Thoracic aorta (tissue), 2 donors: ENCODE measurements at places on chromosomes 16 and 17.

DNA sequence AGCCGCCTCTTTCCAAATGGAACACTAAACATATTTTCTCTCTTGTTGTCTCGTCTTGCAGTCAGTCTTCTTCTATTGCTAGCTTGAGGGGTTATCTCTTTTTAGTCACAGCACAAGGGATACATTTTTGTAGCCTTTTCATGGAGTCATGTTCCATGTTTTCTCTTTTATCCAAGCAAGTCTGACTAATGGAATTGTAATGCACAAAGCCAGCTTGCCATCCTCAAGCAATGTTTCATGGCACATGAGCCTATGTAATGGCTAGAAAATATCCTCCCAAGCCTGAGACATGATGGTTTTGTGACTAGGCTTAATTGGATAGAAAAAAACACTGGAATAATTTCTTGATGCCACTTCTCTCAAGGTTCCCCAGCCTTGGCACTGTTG is 414.6 kb upstream of the GOT2 start:
- DNase-seq: no peak

- DNase-seq: no peak
Measured at GRCh38 chr16:12850186-12850585, 46.5 kb upstream of the CPPED1 start.

GRCh38 chr17:49316889-49317675 is 45.0 kb downstream of the ZNF652 start:
- DNase-seq: no peak

DNA sequence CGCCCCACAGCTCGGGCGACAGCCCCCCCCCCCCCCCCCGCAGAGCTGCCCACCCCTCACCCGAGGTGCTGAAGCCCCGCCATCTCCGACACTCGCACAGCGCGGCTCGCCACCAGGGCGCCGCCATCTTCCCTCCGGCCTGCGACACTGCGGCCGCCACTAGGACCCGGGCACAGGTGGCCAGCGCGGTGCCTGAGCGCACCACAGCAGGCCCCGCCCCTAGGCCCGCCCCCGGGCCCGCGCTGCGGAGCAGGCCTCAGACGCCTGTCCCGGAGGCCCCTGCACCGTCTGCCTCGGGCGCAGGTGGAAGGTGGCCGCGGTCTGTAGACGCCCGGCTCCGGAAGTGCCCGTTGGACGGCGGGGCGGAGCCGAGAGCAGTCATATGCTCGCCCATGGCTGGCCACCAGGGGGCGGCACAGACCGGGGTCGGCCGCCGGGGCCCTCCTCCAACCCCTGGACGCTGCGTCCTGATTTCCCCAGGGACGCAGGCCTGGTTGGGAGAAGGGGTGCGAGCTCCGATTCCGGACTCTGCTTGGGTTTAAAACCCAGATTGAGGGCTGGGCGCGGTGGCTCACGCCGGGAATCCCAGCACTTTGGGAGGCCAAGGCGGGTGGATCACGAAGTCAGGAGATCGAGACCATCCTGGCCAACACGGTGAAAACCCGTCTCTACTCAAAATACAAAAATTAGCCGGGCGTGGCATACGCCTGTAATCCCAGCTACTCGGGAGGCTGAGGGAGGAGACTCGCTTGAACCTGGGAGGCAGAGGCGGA is at the start of gene MRPL38:
Gene MRPL38 (minus strand): TSS at position 136 of the 773 bp plus-strand sequence. CDS start 9 bp downstream, at position 127.
- peak; percentile 62 for DNase-seq

DNA sequence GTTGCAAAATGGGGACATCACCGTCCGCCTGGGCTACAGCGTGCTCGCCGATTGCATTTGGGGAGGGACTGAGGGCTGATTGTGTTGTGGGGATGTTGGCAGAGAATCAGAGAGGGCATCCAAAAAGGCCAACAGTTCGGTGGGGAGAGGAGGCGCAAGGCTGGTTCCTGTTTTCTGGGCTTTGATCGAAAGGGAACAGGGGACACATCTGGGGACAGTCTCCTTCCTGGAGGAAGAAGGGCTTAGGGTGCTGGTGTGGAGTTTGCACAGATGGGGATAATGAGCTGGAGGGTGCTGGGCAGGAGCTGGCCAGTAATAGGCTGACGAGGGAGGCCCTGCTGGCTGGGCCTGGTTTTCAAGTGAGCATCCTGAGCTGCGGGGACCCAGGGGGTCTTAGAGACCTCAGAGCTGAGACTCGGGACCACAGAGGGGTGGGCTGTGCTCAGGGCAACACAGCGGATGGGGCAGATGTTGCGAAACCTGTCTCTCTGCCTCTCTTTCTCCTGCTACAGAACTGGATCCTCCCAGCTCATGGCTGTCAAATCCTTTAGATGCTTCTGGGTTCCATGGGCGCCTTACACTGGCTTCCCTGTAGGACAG is 288.7 kb downstream of the SEC14L1 start:
- no peak for DNase-seq

GRCh38 chr17:68351395-68351794 is 60.1 kb downstream of the ARSG start:
- no peak for DNase-seq

- no peak for DNase-seq
Measured at GRCh38 chr17:79743614-79744013, 12.9 kb downstream of the ENPP7 start.

DNA sequence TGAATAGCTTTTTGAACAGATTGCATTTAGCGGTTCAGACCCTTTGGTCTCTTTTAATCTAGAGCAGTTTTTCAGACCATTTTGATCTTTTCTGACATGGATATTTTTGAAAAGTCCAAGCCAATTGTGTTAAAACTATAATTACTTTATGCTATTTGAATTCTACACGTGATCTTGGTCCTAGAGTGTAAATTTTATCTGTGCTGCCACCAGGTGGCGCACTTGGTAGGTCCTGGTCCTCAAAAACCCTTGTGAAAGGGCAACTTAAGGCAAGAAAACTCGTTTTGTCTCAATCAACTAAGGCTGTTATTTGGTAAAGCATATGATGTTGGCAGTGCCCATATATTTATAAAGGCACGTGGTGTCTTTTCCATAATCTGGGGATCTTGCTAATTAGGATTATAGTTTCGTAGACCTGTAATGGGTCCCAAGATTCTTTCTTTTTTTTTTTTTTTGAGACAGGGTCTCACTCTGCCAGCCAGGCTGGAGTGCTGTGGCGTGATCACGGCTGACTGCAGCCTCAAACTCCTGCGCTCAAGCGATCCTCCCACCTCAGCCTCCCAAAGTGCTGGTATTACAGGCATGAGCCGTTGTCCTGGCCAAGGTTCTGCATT is 43.9 kb upstream of the TEX2 start:
- DNase-seq: no peak

DNA sequence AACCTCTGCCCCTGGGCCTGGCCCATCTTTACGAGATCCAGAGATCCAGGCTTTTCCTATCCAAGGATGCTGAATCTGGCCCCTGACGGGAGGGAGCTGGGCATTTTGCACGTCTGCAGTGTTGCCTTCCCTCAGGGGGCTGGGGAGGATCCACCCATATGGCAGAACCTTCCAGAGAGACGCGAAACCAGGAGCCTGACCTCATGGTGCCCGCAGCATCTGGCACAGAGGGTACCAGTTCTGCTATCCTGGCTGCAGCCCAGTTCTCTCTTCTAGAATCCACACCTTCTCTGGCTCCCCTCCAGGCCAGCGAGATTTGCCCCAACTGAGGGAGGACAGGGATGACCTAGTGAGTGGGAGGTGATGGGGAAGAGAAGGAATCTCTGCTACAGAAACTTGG is 20.5 kb upstream of the ZNF652 start:
- no peak for DNase-seq

DNA sequence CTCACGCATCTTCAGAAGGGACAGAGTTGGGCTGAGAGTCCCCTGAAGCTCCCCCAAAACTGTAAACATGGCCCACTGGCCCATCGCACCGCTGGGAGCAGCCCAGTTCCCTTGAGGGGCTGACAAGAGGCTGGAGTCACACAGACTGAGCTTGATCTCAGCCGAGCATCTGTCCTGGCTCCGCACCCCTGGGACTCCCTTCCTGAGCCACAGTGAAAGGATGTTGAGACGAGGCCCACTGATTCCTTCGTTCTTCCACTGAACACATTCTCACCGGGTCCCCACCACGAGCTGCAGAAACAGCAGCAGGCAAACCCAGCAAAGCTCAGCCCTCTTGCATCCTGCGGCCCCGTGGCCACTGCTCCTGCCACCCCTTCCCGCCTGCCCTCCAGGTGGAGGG is 145.9 kb upstream of the CIBAR2 start:
- no peak for DNase-seq

DNA sequence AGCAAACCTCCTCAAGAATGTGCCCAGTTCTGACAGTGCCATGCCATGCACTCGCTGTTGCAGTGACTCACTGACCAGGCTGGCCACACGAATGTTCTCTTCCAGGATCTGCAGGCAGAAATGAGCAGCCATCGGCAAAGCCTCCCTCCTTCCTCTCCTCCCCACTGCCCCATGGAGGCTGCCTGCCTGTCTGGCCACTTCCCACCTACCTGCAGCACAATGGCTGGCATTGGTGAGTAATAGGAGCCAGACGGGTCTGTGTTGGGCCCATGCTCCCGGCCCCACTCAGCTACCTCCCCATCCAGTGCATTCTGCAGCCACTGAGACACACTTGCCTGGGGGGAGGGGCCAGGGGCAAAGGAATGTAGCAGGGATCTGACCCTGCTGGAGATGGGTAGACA is 2.8 kb upstream of the MATCAP1 start:
- no peak for DNase-seq

- no peak for DNase-seq
Measured at GRCh38 chr17:15398291-15398690, 56.9 kb upstream of the TEKT3 start.

DNA sequence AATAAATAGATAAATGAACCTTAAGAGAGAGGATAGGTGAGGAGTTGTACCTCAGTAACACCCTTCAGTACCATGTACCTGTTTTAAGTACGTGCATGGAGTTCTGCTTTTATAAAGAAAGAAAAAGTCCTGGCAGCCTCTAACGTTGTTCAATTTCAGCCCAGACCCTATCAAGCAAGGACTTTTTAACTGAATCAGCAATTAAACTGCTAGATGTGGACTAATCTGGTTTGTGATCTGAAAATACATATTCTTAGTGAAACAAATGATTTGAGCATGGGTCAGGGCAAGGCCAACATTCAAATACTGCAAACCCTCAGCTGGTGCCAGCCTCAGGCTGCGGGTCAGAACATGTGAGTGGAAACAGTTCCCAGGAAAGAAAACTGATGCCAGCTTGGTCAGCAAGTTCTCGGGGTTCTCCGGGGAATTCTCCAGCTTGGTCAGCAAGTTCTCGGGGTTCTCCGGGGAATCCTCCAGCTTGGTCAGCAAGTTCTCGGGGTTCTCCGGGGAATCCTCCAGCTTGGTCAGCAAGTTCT is 84.5 kb downstream of the MRM3 start:
- DNase-seq: no peak

- DNase-seq: no peak
Measured at GRCh38 chr17:75011401-75012095, 922 bp upstream of the MRPL58 start.

GRCh38 chr16:52964290-52964689 is 88.4 kb downstream of the CHD9NB start:
- DNase-seq: no peak

DNA sequence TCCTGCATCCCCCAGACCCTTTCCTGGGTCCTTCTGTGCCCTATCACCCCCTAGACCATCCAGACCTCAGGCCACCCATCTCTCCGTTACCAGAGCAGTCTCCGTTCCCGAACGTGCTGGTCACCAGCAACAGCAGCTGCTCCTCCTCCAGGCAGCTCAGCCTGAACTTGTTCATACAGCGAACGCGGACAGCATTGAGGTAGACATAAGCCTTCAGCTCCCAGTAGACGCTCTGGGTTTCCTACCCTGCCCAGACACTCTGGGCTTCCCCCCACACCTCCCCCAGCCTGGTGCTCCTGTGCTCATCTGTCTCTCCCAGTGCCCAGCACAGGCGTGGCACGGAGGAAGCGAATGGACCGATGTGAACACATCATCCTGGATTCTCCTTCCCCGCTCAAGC is 41.6 kb upstream of the RNFT1 start:
- no peak for DNase-seq

- DNase-seq: no peak
Measured at GRCh38 chr17:83024218-83024971, 55.0 kb upstream of the METRNL start.

GRCh38 chr16:67115639-67116038 is 5.9 kb downstream of the PHAF1 start:
- DNase-seq: no peak

DNA sequence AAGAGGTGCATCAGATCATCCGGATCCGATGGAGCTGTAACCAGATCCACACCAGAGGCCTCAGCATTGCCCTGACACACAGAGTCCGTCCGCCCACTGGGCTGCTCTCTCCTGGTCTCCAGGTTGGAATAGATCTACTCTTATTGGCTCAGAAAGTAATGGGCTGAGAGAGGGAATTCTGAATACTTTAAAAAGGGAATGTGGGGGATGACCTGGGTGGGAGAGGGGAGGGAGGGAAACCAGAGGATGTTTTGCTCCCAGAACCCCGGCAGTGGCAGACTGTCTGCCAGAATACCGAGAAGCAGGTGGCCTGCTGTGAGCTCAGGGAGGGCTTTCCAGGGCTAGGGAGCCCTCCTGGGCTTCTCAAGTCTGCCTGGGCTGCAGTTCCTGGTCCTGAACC is 126.5 kb downstream of the ENGASE start:
- DNase-seq: no peak

GRCh38 chr16:48317614-48318315 is 67.4 kb downstream of the SIAH1 start:
- no peak for DNase-seq

DNA sequence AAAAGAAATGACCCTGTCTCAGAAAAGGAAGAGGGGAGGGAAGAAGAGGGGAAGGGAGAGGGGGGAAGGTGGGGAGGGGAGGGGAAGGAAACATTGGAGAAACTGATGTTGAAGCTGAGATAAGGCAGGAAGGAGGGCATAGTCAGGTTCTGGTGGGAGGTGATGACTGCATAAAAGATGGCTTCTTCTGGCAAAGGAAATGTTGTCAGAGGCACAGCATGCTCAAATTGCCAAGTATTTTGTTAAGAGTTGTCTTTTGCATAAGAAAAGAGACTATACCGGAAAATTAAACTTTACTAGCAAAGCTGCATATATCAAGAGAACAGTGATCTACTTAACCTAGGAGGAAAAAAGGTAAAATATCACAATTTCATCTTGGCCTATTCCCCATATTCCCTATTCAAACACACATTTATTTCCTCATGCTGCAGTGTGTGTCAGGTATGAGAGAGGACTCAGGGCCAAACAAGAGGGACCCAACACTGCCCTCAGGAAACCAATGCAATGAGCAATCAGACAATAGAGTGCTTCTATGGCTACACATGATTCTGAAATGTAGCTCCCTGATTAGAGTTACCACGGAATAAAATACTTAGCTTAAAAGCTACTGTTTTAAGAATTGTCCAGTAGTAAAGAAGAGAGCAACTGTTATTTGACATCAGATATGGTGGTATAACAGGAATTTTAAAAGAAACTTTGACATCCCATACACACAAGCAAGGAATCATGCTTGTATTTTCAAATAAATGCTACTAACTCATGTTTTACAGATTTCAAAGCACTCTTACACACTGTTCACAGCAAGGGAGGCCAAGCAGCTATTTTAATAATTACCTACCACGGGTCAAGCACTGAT is 80.9 kb downstream of the PARN start:
- DNase-seq: no peak
